T47D (cell line): ENCODE measurements at places on chromosomes 3 and 15.

DNA sequence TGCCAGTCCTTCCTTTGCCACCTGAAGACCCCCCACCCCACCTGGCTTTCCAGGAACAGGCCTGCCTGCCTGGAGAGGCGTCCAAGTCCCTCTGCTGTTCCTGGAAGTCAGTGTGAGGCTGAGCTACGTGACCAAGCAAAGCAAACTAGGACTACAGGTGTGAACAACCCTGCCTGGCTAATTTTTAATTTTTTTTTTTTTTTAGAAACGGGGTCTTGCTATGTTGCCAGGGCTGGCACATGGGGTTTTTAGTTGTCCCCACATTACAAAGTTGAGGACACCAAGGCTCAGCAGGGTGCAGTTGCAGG lies 17.4 kb downstream of the HEMK1 start:
- DNase-seq, result no peak

GRCh38 chr3:16176391-16177030 lies 2.0 kb downstream of the GALNT15 start:
- DNase-seq, result no peak

GRCh38 chr3:12097971-12098370 lies 60.7 kb downstream of the TIMP4 start:
- DNase-seq, result no peak

- no peak for DNase-seq
These were observed 22.7 kb downstream of the CYP19A1 start for GRCh38 chr15:51315726-51316125.

DNA sequence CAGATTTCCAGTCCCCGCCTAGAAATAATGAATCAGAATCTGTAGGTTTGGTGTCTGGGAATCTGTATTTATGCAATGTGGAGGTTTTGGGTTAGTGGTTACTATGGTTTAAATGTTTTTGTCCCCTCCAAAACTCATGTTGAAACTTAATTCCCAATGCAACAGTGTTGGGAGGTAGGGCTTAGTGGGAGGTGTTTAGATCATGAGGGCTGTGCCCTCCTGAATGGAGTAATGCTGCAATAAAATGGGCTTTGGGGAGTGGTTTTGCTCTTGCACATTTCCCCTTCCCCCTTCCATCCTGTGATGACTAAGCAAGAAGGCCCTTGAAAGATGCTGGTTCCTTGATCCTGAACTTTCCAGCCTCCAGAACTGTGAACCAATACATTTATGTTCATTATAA lies 9.2 kb upstream of the RFC4 start:
- DNase-seq, result no peak

DNA sequence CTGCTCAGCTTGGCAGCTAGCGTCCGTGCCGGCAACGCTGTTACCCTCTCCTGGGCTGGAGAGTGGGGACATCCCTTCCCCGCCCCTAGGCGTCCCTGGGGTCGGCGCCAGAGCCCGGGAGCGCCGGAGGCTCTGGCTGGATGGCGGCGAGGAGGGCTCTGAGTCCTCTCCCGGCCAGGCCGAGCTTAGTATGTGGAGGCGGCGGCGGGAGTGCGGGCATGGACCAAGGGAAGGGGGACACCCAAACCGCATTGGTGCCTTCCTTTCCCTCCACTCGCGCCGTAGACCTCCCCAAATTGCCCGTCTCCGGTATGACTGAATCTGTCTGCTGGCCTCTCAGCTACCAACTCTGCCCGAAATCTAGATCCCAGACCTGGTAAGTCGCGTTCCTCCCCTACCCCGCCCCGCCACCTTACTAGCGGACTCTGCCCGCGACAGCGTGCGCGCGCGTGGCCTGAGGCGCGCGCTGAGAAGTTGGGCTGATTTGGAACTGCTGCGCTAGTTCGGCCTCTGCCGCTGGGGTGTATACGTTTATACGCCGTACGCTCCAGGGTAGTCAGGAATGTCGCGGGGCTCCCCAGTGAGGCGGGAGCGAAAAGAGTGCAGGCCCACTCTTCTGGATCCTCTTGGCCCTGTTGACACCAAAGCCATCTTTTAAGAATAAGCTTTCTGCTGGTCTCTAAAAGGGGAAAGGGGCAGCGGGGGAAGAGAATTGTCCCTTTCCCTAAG lies 12.2 kb downstream of the ZIC1 start:
- DNase-seq, result no peak

GRCh38 chr3:29385046-29385830 lies 104.4 kb downstream of the RBMS3 start:
- DNase-seq, result no peak

DNA sequence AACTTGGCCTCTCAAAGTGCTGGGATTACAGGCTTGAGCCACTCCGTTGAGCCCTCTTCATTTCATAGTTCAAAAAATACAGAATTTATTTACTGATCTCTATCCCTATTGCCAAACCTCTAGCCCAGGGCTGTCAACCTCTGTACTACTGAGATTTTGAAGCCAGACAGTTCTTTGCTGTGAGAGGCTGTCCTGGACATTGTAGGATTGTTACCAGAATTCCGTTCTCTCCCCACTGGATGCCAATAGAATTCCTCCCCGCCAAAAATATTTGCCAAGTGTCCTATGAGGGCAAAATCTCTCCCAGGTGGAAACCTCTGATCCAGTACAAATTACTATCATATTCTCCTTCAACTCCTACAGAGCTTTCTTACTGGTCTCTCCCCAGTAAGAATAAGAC lies 29.6 kb upstream of the ADAMTS9 start:
- no peak for DNase-seq

GRCh38 chr3:132841621-132842020 lies 119.4 kb upstream of the NPHP3 start:
- DNase-seq, result no peak

DNA sequence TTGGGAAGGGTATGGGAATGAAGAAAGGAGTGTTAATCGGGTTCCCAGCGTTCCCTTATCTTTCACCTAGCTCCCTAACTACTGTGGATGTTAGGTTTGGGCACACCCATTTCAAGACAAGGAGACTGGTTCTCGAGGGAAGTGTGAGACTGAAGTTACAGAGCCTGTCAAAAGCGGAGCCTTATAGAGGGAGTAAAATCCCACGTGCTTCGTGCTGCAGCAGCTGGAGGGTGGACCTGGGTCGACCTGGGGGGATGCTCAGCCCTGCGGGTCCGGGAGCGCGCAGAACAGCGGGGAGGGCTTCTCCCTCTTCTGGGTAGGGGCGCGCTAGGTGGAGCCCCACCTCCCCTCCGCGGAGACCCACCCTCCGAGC lies 314 bp upstream of the TMED3 start:
- DNase-seq, result peak; percentile 31

DNA sequence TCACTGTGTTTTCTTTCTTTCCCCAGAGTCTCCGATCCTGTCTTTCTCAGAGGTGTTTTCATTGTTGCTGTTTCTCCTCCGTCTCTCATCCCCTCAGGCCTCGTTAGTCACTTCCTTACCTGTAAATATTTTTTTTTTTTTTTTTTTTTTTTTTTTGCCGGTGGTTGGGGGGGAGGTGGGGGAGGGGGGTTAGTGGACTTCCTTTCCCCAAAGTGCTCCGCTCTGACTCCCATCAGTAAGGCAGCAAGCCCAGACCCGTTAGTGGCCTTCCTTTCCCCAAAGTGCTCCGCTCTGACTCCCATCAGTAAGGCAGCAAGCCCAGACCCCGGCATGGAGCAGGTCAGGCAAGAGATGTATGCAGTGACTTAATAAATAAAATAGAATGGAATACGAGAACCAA lies 97.1 kb upstream of the TNFAIP8L3 start:
- no peak for DNase-seq

- DNase-seq, result peak; percentile 62
These were observed 336.1 kb downstream of the FOXP1 start for GRCh38 chr3:71247221-71247957.

GRCh38 chr15:52031556-52031955 lies 12.5 kb downstream of the MAPK6 start:
- DNase-seq, result no peak

GRCh38 chr3:149771652-149772271 lies 19.5 kb upstream of the COMMD2 start:
- DNase-seq, result peak; percentile 67

DNA sequence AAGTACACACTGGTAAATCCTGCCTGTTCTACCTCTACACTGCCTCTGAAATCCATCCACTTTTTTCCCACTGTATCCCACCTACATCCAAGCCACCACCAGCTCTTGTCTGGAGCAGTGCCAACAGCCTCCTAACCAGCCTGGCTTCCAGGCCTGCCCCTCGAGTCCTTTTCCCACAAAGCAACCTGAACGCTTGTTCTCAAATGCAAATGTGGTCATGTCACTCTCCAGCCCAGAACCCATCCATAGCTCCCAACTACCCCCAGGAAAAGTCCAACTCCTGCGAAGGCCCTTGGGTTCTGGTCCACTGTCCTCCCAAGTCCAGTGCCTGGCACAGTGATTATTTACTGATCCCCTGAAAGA lies 83.8 kb downstream of the SEMA5B start:
- DNase-seq, result no peak

DNA sequence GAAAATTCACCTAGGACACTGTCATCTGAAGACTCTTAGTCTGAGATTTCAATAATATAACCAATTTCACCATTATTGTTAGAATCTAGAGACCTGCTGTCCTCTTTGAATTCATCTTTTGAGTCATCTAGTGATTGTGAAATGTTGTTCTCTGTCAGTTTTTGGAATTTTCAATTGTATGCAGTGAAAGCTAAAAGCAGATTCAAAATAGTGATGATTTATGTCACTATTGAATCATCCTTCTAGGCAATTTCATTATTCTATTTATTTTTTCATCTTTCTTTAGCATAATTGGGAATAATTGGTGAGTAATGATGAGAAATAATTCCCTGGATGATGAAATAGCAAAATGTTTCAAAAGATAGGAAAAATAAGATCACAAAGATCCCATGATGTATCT lies 101.7 kb upstream of the EIF1B start:
- no peak for DNase-seq

DNA sequence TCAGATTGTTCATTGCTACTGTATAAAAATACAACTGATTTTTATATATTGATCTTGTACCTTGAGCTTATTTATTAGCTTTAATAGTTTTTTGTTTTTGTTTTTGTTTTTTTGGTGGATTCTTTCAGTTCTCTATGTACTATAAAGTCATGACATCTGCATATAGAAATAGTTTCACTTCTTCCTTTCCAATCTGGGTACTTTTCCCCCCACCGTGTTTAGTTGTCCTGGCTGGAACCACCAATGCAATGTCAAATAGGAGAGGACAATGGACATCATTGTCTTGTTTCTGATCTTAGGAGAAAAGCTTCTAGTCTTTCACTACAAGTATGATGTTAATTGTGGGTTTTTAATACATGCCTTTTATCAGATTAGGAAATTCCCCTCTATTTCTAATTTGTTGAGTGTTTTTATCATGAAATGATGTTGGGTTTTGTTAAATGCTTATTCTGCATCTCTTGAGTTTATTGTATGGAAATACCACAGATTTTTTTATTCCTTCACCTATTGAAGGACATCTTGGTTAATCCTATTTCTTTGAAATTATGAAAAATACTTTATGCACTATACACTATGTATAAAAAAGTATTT lies 2.8 kb upstream of the XCR1 start:
- no peak for DNase-seq

- DNase-seq, result no peak
These were observed 106.8 kb downstream of the EDEM1 start for GRCh38 chr3:5294356-5294755.

GRCh38 chr3:112134335-112135124 lies 1.5 kb upstream of the GCSAM start:
- DNase-seq, result no peak

DNA sequence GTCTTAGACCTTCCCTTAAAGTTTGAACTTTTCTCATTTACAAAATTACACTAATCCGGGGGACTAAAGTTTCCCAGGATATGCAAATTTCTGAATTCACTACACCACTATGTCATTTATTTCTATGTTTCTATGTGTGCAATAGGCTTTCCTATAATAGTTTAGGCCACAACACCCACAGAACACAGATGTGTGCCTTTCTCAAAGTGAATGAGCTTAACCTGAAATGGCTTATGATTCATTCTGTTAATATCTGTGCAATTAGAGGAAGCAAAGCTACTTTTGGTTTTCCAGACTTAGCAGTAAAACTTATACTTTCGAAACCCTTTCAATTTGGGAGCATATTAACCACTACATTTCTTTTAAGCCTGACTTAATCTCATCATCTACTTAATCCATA lies 748.1 kb downstream of the GBE1 start:
- DNase-seq, result no peak

- DNase-seq, result peak; percentile 68
These were observed at the start of gene FLNB for GRCh38 chr3:58008141-58009025. FLNB (plus strand) TSS chr3:58008422; CDS start chr3:58008565, 143 bp downstream.

GRCh38 chr3:62122819-62123218 lies 250.5 kb downstream of the FEZF2 start:
- no peak for DNase-seq

DNA sequence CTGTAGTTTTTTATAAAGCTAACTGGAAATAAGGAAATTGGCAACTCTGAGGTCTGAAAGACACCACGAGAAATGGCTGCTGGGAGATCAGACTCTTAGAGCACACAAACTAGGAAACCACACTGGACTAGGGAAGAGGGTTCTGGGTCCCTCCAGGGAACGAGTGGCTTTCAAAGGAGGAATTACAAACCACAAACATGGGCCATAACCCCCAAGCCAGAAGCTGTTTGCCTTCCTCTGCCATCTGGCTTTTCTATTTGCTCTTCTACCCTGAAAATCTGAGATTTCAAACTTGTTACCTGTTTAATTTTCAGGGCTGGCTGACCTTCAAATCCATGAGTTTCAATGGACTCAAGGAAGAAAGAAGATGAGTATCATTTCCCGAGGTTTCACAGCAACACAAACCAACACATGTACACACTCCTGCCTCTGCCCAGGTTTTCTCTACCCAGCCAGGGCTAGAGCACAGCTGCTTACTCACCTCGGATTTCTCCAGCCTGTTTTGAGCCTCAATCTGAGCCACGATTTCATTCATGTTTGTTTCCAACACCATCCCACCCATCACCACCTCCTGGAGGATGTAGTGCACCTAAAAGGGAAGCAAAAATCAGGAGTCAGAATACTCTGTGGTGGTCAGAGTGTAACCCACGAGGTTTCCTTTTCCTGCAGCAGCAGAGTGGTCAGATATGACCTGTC lies 22.6 kb upstream of the ANPEP start:
- DNase-seq, result peak; percentile 94
